ENCODE measurements at places on chromosomes 7 and 10. TPM values are rescaled to one million over a fixed set of nuclear protein-coding genes. Genes with fewer than 3 reads are reported as not detected.

GRCh38 chr7:66500087-66500486 lies 128.6 kb upstream of the KCTD7 start:
- DNase-seq = no peak

DNA sequence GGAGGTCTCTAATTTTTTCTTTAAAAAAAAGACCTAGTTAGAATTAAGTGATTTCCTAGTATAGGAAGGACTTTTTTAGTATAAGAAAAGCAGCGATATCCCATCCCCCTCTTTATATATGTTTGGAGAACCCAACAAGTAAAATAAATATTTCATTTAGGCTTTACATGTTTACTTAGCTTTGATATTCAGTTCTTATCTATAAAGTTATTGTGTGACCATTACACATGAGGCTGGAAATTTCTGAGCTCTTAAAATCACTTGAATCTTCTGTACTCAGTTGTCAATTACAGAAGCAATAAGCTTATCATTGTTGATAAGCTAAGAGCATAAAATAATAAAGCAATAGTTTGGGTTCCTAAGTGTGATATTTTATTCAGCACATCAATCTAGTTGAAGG lies 89.7 kb downstream of the AASS start:
- no peak for DNase-seq

Gene PRRT4
- 2.9 TPM for total RNA-seq

Gene TRIM73
- 10.2 TPM for total RNA-seq

DNA sequence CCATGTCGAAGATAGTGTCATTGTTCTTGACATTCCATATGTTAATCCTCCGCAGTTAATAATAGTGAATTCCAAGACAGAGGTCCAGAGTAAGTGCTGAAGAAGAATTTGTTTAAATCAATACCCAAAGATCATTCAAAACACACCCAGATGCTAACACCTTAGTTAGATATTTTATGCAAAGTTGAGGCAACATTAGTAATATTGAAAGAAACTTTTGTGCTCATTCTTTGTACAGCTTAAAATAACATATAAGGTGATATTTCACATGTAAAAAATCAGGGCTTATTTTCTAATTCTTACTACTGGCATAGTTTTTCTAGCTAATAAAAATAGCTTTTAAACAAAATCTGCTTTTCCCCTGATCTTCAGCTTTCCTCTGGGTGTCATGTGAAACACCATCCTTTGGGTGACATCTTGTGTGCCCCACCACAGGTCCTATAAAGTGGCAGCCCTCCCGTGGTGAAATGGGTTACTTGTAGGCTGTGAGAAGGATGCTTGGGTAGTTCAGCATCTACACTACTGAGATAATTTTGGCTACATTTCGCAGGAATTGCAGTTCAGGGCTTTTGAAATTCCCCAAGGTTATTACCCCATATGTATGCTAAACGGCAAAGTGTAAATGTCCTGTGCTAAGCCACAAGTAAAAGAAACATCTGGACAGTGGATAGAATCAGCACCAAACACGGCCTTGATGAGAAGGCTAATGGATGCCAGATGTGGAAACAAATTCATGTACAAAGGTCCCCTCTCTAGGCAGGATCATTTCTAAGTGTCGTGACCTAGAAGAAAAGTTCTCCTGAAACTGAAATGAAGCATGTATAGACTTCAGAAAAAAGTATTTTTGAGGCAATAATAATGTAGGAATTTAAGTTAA lies 105.4 kb downstream of the GRM3 start:
- no peak for DNase-seq

Gene CALHM3
- 1.3 TPM for total RNA-seq

DNA sequence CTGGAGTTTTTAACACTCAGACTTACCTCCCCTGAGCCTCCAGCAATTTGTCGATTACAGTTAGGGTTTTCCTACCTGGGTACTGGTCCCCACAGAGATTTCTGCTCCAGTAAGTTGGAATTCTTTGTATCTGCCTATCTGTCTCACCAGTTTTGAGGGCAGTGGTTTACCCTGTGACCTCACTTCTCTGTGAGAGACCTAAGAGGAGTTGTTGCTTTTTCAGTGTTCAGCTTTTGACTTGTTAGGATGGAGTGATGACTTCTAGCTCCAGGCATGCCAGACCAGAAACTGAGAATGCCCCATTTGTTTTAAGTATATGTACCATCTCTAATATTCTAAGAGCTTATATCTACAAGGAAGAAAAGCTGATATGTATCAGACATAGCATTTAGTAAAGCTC lies 42.9 kb downstream of the CSGALNACT2 start:
- DNase-seq = no peak

DNA sequence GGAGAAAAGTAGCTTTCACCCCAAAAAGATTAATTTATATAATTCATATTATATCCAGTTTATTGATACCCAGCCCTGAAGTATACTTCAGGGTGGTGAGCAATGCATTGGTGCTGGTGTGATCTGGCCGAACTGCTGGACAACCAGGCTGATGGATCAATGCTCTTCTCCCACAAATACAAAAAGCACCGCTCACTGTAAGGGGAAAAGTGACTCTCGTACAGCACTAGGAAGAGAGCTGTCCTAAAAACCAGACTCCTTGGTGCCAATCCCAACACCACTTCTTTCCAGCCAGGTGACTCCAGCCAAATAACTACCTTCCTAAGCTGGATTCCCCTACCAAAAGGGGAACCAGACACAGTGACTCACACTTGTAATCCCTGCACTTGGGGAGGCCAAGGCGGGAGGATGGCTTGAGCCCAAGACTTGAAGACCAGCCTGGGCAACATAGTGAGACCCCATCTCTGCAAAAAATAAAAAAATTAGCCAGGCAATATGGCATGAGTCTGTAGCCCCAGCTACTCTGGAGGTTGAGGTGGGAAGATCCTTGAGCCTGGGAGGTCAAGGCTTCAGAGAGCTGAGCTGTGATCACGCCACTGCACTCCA lies 13.1 kb upstream of the TNPO3 start:
- no peak for DNase-seq

DNA sequence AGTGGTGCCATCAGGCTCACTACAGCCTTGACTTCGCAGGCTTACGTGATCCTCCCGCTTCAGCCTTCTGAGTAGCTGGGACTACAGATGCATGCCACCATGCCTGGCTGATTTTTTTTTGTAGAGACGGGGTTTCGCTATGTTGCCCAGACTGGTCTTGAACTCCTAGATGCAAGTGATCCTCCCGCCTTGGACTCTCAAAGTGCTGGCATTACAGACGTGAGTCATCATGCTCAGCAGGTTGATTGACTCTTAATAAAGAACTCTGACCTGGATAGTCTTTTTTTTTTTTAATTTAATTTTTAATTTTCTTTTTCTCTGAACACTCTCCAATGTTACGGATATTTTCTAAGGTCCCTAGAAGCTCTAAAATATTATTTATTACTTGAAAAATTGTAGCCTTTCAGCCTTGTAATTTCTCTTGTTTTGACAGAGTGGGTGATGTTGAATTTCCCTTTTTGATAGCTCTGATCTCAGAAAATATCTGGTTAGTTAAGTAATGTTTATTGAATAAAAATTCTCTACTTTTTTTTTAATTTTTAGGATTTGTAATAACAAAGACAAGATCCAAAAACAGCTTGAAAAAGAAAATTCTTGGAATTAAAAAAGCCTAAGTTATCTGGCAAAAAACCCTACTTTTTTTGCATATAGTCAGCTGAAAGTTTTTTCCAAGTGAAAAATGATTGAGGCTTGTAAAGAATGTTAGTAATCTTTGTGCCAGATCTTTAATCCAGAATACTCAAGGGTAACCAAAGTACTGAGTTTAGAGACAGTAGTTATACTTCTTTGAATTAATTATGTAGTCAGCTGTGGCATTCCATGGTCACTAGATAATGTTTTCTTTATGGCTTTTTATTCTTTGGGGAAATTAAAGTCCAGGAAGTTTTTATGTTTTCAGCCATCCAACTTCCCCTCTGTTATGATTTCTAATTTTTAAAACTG lies 26.7 kb downstream of the TBC1D12 start:
- DNase-seq = no peak

DNA sequence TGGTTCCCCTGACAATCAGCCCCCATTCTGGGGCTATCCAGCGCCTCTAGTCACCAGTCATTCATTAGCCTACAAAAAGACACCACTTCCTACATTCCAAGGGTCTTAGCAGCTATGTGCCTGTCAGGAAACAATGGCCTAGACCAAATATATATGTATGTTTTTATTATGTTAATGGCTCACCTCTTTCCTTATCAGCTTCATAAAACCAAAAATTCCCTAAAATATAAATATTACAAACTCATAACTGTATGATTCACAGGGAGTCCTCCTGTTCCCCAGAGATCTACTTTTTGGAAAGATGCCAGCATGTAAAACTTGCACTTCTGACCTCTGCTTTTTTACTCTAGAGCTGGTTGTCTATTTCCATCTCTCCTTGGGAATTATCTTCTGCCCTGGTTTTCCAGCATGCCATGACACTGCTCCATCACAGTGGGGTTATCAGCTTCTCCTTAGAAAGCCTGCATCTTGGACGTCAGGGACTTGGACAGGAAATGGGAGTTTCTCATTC lies 79.2 kb downstream of the ABCA13 start:
- no peak for DNase-seq

Gene ASB4
- not detected for total RNA-seq

Gene SHH
- 47.1 TPM for total RNA-seq

DNA sequence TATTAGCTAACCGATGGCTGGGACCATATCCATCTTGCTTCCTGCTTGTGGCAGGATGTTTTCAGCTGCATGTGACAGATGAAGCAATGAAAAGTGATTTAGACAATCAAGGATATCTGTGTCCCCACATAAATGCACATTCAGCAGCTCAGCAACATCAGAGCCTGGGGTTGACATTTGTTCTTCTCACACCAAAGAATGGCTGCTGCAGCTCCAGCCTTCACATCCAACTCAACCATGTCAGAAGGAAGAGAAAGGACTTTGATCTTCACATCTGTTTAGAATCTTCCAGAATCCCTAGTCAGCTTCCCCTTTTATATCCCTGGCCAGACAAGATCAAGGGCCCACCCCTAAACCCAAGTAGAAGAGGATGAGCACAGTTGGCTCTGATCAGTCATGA lies 11.9 kb upstream of the FRMPD2 start:
- no peak for DNase-seq

DNA sequence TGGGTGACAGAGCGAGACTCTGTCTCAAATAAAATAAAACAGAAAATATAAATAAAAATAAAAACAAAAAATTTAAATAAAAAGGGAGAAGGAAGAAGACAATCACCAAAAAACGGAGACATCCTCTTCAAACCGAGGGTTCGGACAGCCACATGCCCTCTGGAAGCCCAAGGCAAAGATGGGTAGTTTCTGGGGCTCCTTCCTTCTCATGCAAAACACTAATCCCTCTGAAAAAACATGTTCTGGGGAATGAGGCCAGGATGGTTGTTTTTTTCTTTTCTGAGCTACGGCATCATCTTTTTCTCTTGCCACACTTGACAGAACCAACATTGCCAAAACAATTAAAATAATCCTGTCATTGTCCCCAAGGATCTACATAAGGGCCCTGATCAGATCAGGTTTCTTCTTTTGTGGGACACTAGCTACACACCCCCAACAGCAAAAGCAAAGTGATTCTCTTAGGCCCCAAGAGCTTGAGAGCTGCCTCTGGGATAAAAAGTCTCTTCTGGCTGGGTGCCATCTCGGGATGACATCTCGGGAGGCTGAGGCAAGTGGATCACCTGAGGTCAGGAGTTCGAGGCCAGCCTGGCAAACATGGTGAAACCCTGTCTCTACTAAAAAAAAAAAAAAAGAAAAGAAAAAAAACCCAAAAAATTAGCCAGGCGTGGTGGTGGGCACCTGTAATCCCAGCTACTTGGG lies 14.2 kb upstream of the POR start:
- DNase-seq = no peak

GRCh38 chr10:48498940-48499510 lies 105.8 kb downstream of the ARHGAP22 start:
- DNase-seq = no peak

Gene KCP
- 6.8 TPM for total RNA-seq

Gene HOXA3
- 85.5 TPM for total RNA-seq

Gene IFIT2
- not detected for total RNA-seq

- DNase-seq = peak; percentile 23
Measured at GRCh38 chr10:28677888-28678686, 766 bp downstream of the BAMBI start.

GRCh38 chr7:124590814-124591213 lies 174.8 kb downstream of the GPR37 start:
- no peak for DNase-seq

GRCh38 chr10:115167751-115168150 lies 74.6 kb downstream of the ATRNL1 start:
- no peak for DNase-seq

GRCh38 chr7:47401611-47402570 lies 180.0 kb downstream of the TNS3 start:
- no peak for DNase-seq

- DNase-seq = no peak
Measured at GRCh38 chr7:55202150-55202913, 162.8 kb upstream of the LANCL2 start.

Gene FZD1
- 11.8 TPM for total RNA-seq

Gene NPTX2
- 0.14 TPM for total RNA-seq

GRCh38 chr10:17648243-17649035 lies 4.5 kb downstream of the STAM start:
- DNase-seq = no peak

- DNase-seq = no peak
Measured at GRCh38 chr10:71204746-71205145, 7.6 kb upstream of the UNC5B start.

- DNase-seq = no peak
Measured at GRCh38 chr10:82318534-82318933, 443.5 kb downstream of the NRG3 start.

GRCh38 chr7:105674200-105674920 lies 93.1 kb upstream of the EFCAB10 start:
- no peak for DNase-seq

- no peak for DNase-seq
Measured at GRCh38 chr10:36388166-36388565, 737.2 kb upstream of the ANKRD30A start.

Gene SLC16A9
- total RNA-seq = 13.7 TPM

Gene LRRD1
- total RNA-seq = 0.31 TPM

DNA sequence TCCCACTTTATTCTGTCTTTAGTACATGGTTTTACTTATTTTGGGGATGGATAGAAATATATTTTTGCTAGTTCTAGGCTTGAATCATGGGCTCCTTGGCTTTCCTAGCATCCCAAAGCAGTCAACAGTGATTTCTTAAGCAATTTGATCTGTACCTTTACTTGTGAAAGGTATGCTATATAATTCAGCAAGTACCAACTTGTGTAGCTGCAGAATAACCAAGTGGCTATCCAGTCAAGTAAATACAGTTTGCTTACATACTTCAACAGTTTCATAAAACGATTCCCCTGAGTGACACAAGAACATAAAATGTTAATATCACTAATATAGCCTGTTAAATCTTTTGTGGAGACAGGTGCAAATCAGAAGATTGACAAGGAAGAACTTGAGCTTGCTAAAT lies 67.2 kb downstream of the PODXL start:
- DNase-seq = no peak

- DNase-seq = no peak
Measured at GRCh38 chr10:636016-636730, 53.3 kb downstream of the DIP2C start.

GRCh38 chr10:14378387-14378960 lies 47.8 kb upstream of the FRMD4A start:
- DNase-seq = no peak

- DNase-seq = no peak
Measured at GRCh38 chr7:92652536-92652935, 62.3 kb upstream of the FAM133B start.

Gene HHEX
- 39.3 TPM for total RNA-seq

Data from progenitor cell of endocrine pancreas (in vitro differentiated cells).